ENCODE measurements at places on chromosomes 11 and 22.
A peak's percentile ranks its signal among the peaks of the same experiment; 100 is the strongest.

- DNase-seq, result no peak
These were observed 104.5 kb downstream of the CTTN start for GRCh38 chr11:70502677-70503467.

GRCh38 chr11:17457396-17458173, 19.1 kb downstream of the ABCC8 start:
- DNase-seq, result no peak

GRCh38 chr11:44774731-44775130, 48.0 kb downstream of the TSPAN18 start:
- DNase-seq, result no peak

DNA sequence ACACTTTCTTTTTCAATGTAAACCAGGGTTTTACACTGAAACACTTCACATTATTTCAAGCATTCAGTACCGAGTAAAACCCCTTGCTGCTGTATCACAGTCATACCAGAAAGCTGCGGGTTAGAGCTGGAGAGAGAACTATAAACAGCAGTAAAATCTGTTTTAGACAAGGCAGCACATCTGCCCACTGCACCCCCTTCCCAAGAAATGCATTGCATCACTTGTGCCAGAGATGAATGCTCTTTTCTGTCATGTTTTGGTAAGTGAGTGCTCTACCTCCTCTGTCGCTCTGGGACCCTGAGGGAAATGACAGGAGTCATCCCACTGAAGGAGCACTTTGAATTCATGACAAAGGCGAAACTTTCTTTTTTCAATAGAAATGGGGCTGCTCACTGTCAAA, 107.2 kb downstream of the MAML2 start:
- no peak for DNase-seq

- no peak for DNase-seq
These were observed 298.8 kb downstream of the TBC1D22A start for GRCh38 chr22:47061226-47061625.

DNA sequence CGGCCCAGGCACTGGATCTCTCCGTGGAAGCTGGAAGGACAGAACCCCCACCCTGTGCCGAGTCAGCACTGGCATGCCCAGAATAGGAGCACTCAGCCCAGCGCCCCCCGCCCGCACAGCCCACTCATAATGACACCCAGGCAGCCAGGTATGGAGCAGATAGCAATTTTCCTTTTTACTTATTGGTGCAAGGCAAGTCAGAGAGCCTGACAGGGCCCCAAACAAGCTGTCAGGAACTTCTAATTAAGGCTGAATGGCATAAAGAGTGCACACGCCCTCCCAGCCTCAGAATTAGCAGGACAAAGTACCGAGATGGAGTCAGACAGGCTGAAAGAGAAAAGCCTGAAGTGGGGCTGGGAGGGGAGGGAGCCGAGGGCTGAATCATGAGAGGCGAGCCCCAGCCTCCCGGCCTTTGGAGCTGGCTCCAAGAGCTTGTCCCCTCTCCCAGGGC, 76.9 kb downstream of the DSCAML1 start:
- no peak for DNase-seq

- peak; percentile 23 for DNase-seq
These were observed 13.8 kb downstream of the UQCR10 start for GRCh38 chr22:29780748-29781676.

GRCh38 chr11:554428-555226, 5.9 kb downstream of the LMNTD2 start:
- no peak for DNase-seq

DNA sequence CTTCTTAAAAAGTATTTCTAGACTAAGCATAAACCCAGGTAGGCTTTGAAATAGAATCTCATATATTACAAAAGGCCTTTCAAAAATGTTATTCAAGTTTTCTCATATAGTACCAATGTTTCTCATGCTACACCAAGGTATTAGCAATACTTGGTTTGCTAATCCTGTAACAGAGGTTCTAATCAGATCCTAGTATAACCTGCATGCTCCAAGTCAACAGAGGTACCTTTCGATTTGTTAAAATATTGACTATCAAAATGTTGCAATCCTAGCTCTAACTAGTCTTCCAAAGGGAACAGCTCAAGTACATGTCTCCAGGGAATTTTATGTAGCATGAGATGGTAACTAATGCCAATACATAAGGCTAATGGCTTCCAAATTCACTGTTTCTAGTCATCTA, 98.1 kb upstream of the APOA1 start:
- DNase-seq, result no peak

- DNase-seq, result no peak
These were observed 1186.2 kb downstream of the LRRC4C start for GRCh38 chr11:40273192-40273732.

DNA sequence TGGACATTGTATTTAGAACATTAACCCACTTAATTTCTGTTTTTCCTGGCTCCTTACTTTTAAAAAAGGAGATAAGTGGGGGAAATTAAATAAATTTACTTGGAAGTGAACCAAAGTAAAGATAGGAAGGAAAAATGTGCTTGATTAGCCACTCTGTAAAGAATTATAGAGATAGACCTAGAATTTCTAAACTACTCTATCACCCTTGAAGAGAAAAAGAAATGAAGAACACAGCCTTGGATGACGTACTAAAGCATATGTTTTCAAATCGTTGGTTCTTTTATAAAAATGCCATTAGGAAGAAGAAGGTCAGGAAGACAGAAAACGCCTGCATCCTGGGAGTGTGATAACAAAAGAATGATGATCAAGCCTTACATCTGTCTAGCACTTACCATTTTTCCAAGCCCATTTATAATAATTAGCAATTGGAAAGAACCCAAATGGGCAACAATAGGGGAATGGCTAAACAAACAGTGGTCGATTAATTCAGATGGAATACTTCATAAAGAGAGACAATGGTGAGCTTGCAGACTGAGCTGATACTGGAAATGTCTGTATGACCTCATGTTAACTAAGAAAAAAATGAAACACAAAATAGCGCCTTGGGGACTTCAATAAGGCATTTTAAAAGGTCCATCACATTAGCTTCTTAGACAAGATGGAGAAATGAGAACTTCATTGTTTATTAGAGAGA, 81.0 kb upstream of the LRRC55 start:
- no peak for DNase-seq

GRCh38 chr11:79437981-79438630, 2.7 kb downstream of the TENM4 start:
- DNase-seq, result no peak

DNA sequence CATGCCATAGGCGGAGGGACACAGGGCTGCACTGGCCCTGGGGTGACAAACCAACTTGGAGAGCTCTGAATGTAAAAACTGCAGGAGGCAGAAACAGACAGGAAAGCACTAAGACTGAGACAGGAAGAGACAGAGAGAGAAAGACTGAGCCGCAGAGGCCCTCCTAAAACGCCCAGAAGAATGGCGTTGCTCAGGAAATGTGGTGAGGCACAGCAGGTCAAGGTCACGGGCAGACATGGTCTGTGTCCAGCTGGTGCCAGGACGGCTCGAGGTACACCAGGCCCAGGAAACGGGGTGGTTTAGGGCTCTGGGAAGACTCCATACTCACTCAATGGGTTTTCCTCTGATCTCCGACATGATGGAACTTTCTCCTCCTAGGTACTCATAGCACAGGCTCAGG, 29.1 kb downstream of the MAFF start:
- no peak for DNase-seq

DNA sequence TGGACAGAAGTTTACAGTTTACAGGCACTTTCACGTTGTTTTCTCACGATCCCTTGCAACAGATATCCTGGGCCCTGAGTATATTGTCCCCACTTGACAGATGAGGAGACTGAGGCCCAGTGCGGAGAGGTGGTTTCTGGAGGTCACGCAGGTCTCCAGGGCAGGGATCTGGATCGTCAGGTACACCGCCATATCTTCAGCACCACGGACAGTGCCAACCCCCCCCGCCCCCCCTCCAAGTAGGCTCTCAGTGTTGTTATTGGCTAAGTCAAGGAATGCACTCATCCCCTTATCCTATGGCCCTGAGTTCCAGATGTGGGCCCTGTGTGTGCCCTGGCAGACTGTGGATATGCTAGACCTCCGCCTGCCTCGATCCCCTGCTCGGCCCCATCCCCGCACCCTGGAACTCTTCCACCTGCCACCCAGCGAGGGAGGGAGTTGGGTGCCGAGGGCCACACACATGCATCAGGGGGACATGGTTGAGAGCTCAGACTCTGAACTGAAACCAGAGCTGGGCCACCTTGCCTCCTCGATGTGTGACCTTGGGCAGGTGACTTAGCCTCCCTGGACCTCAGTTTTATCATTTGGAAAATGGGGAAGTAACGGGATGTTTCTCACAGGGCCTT, 37.5 kb downstream of the MPPED1 start:
- DNase-seq, result no peak

DNA sequence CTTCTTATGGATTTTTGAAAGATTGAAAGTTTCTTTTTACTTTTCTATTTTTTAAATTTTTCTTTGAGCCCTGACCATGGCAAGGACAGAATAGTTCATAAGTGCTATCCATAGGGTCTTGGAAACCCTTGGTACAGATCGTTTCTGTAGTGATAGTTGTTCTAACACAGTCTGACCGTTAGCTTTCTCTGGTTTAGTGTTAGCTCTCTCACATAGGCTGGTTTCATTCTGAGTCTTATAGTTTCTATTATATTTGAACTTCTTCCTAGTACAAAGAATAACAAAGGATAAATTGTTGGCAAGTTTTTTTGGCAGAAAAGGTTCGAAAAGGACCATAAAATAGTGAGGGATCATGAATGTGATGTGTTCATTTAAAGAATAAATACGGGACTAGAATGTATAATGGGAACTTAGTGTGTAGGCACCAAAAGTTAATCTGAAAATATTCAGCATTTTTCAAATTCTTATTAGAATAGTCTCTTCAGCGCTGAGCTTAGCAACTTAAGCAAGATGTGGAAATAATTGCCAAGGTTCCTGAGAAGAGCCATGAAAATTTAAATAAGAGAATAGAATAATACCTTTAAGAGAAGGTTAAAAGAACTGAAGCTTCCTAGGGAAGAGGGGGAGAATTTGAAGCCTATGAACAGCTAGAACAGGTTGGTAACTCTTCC, 24.1 kb downstream of the FDX1 start:
- DNase-seq, result no peak

- DNase-seq, result no peak
These were observed 911 bp downstream of the PANX2 start for GRCh38 chr22:50171319-50171964.

GRCh38 chr22:37609240-37610152, 862 bp downstream of the GGA1 start:
- DNase-seq, result no peak

DNA sequence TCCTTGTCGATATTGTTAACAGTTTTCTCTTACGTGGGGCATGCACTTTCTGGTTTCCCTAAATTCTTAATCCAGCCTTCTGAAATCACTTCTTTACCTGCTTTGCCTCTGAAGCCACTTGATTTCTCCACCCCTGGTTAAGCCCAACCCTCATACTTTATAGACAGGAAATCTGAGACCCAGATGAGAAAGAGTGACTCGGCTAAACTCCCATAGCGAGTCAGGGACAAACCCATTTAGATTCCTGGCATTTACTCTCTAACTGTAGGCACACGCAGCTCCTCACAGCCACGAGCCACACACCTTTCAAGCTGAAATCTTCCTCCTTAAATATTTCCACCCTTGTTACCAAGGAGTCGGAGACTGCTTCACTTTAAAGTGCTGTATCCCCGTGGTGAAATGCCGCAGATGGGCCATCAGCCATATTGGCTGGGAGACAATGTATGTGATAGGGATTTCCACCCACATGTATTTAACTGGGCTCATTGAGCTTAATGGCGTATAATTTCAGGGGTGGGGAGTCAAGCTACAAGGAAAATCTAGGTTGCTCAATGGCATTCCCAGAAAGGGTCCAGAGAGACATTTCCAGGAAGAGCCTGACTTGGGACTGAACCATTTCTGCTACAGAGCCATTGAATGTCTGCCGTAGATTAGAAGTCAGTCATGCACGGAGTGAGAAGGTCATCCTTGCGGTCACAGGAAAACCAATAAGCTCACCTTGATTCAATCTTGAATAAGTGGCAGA, 49.9 kb upstream of the GRK3 start:
- no peak for DNase-seq

DNA sequence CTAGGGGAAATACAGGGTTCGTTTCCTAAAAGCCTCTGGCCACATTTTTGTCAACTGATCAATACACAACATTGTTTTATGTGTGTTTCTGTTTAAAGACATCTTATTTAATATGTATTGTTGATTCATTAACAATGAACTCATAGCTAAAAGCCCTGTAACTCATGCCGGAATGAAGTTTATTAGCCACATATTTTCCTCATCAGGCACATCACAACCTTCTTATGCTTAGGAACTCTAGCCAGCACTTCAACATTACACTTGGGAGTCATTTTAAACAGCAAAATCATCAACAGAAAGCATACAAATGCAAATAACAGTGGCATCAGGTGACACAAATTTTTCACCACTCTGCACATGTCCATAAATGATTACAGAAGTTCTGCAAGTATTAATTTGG, 15.1 kb upstream of the BLID start:
- no peak for DNase-seq

GRCh38 chr11:20310137-20310536, 53.4 kb upstream of the HTATIP2 start:
- no peak for DNase-seq

GRCh38 chr11:47270331-47271271, 668 bp downstream of the MADD start:
- DNase-seq, result no peak

GRCh38 chr22:28348613-28349609, 330.7 kb downstream of the TTC28 start:
- DNase-seq, result no peak

DNA sequence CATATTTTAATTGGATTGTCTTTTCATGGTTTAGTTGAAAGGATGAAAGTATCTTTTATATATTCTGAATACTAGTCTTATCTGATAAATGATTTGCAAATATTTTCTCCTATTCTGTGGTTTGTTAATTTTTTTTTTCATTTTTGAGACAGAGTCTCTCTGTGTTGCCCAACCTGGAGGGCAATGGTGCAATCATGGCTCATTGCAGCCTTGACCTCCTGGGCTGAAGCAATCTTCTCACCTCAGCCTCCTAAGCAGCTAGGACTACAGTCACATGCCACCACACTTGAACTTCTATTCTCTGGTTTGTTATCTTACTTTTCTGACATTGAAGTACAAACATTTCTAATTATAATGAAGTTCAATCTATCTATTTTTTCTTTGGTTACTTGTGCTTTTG, 30.0 kb upstream of the FAR1 start:
- DNase-seq, result no peak

- no peak for DNase-seq
These were observed 2.1 kb upstream of the SMIM38 start for GRCh38 chr11:69153661-69154060.

- no peak for DNase-seq
These were observed 29.0 kb downstream of the SHANK3 start for GRCh38 chr22:50701428-50702154.
